ENCODE measurements at places on chromosomes 6 and 20. TPM values are rescaled to one million over a fixed set of nuclear protein-coding genes. Genes with fewer than 3 reads are reported as not detected.

Gene SIRPD
- polyA plus RNA-seq = not detected

Gene ARMC2
- polyA plus RNA-seq = 4.2 TPM

Gene PPP1R16B
- polyA plus RNA-seq = 38.5 TPM

Gene WFDC13
- not detected for polyA plus RNA-seq

Gene OR2J3
- not detected for polyA plus RNA-seq

All from naive B cell (primary cell).